IPS DF 6.9 (cell line): ENCODE measurements at places on chromosomes 4 and X.

GRCh38 chrX:47184486-47184885 lies 9.1 kb upstream of the UBA1 start:
- no peak for DNase-seq

DNA sequence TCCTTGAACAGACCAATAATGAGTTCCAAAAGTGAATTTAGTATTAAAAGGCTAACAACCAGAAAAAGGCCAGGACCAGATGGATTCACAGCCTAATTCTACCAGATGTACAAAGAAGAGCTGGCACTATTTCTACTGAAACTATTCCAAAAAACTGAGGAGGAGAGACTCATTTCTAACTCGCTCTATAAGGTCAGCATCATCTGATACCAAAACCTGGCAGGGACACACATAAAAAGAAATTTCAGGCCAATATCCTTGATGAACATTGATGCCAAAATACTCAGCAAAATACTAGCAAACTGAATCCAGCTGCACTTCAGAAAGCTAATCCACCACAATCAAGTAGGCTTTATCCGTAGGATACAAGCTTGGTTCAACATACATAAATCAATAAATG lies 35.8 kb upstream of the USP46 start:
- no peak for DNase-seq

DNA sequence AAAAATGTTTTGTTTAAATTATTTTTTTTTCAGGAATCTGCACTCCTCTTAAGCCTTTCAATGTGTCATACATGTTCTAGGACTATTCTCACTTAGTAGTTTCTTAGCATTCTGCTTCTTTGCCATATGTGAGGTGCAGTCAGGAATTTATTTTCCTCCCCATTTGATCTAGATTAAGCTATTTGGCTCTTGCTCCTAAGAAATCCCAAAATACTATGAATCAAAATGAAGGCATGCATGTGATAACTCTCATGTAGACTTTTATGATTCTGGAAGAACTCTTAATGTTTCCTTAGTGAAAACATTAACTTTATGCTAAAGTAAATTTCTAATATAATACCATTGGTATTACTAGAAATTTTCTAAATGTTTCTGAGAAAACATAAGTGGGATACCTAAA lies 664.5 kb downstream of the RAPGEF2 start:
- DNase-seq, result no peak

- no peak for DNase-seq
Observed at GRCh38 chr4:122252584-122252983, 100.5 kb downstream of the BLTP1 start.

DNA sequence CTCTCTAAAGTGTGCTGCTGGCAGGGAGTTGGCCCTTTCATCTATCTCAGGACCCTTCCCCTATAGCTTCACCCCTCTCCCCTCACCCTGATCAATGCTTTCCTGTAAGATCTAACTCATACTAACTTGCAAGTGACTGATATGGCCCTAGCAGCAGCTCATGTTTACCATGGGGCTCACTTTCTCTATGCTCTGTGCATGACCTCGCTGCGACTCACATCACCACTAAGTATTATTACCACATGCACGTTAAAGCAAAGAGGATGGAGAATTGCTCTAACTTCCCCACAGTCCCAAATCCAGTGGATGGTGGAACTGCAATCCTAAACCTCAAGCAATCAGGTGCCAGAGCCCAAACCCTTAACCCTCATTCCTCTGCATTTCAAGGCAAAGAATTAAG lies 626.6 kb downstream of the MID1IP1 start:
- DNase-seq, result no peak

DNA sequence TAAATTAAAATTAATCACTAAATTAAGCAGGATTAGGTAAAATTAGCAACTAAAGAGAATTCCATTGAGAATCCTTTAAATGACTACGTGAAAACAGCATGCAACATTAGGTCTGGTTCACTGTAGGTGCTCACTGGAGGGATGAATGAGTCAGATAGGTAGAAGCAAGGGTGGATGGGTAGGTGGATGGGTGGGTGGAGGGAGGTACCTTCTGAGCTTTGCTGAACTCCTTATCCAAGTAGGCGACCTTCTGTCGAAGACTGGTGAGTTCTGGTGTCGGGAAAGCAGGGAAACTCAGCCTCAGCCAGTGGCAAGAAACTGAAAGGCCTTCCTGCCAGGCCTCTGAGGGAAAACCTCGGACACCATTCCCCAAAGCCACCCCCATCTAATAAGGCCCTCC lies 3.0 kb downstream of the GRIPAP1 start:
- no peak for DNase-seq

DNA sequence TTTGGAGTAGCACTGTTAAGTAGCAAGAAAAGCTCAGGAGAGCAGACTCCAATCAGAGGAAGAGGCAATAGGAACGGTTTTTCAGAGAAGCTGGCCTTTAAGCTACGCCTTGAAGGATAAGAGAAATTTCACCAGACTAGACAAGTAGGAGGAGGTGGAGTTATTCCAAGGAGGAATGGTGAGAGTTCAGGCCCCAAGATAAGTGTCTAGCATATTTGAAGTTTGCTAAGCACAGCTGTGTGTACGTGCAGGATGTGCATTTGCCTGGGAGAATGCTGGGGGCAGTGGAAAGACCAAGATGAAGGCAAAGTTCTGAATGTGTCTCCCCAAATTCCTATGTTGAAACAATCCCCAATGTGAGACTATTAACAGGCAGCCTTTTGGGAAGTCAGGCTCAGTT lies 91.6 kb downstream of the SOWAHB start:
- no peak for DNase-seq

DNA sequence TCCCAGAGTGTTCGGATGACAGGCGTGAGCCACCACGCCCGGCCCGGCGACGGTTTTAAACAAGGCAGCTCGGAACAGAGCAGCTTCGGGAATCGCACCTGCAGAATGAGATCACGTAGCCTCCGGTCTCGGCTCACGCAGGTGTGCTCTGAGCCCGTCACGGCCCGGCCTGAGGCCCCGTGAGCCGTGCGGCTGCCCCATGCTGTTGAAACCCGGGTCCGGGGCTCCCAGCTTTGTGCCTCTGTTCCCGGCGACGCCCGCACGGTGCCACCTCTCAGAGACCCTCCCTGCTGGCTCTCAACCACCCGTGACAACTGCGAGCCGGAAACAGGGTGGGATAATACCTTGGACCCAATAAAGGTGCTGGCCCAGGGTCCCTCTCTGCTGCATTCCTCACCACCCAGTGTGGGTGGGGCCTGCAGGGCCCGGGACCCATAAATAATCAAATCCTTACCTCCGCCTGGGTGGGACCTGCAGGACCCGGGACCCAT lies 13.4 kb upstream of the PLCXD1 start:
- no peak for DNase-seq

DNA sequence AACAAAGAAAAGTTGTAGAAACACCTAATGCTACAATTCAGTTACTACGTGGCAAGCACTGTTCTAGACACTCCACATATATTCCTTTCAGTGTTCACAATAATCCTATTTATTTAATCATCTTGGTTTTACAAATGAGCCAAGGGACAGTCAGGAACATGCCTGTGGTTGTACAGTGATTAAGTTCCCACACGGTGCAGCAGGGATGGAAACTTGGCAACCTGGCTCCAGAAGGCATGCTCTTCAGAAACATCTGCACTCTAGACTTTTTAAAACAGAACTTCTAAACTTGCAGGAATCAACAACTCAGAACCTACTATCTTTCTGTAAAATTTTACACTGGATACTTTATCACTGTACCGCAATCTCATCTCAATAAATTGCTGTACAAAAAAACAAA lies 32.1 kb downstream of the TAPT1 start:
- no peak for DNase-seq

GRCh38 chr4:153781717-153782416 lies 7.0 kb downstream of the SFRP2 start:
- no peak for DNase-seq

- no peak for DNase-seq
Observed at GRCh38 chr4:56684320-56685050, 3.4 kb upstream of the HOPX start.

DNA sequence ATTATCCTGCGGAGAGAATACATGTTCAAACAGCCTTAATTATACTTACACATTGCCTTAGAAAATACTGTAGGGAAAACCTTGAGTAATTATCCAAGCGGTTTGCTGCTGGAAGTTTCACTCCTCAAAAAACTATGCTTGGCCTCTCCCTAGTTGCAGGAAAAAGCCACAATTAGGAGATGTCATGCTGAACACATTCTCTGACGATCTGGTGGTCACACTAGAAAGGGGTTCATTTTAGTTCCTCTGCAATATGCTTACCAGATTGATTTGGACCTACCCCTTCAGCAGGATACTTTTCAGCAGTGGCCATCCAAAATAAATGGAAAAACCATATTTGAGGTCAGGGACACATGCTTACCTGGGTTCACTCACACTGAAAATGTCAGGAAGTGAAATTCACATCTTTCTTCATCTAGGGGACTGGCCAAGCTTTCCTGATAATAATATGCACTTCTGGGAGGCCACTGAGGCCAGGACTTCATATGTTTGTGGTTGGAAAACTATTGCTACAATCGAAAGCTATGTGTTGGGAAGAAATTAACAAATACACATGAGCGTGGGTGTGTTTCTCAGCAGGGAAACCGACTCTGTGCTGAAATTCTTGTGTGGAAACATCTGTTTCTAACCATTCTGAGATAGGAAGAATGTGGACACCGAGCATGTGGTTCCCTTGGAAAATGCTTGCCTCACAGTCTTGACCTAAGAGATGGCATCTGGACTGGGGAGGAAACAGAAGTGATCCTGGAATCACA lies 68.8 kb downstream of the ATXN3L start:
- no peak for DNase-seq

- no peak for DNase-seq
Observed at GRCh38 chr4:101141230-101141629, 206.1 kb downstream of the PPP3CA start.

DNA sequence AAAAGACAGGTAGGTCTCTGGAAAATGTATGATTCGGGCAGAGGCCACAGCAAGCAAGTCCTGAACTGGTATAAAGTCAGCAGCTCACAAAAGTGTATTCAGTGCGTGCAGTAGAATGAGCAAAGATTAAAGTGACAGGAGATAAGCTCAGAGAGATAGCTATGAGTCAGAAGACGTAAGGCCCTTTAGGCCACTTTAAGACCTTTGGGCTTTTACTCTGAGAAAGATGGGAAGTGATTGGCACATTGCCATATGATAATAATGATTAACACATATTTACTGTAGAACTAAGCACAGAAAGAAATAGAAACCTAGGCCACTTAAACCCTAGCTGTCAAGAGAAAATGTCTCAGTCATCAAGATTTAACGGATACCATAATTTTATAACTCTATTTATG lies 51.7 kb downstream of the TBCK start:
- DNase-seq, result no peak

DNA sequence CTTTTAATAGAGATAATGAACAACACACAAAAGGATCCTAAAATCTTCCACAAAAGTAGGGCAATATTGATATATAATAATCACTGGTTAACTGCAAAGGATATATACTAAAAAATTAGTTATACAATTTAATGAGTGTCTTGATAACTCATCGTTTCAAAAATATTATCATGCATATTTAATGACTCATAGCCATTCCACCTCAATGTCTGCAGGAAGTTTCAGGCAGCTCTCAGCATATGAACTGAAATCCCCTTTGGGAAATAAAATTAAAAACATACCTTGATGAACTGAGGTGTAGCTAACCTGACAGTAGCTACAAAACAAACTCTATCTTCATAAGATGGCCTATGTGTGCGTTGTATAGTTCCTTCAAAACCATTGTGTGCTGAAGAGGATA lies 62.9 kb downstream of the TMEM165 start:
- no peak for DNase-seq

DNA sequence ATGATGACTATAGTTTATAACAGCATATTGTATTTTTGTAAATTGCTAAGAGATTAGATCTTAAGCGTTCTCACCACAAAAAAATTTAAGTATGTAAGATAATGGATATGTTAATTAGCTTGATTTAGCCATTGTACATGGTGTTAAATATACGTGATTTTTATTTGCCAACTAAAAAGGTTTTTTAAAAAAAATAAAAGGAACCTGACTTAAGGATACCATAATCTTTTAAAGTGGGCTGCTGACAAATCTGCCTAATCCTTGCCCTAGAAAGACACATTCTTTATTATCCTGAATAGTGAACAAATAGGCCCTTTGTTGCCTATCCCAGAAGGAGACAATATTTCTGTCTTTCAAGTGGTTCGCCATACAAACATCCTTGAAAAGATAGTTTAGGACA lies 94.6 kb upstream of the FAM47C start:
- no peak for DNase-seq

DNA sequence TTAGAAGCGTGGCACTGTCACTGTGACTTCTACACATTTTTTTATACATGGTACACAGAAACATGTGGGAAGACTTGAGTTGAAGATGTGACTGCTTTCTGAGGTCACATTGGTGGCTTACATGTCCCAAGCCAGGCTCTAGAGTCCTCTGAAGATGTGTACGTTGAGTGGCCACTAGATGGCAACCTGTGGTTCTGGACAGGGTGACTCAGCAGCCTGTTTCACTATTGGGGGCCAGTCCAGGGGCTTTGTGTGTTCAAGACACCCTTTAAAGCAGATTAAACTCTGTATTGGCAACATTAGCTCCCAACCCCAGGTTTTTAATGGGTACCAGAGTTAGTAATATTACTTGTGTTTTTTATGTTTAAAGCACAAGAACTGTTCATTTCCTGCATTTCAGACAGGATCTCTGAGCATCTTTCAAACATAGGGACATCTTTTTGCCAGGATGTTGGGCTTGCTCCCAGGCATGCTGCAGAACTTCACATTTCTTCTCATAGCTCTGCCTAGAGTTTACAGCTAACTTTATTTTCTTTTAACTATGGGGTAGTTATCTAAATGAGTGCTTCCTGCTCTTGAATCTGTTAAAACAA lies 53.0 kb downstream of the DCUN1D4 start:
- peak; percentile 50 for DNase-seq
